ENCODE measurements at places on chromosomes 3 and 15.

DNA sequence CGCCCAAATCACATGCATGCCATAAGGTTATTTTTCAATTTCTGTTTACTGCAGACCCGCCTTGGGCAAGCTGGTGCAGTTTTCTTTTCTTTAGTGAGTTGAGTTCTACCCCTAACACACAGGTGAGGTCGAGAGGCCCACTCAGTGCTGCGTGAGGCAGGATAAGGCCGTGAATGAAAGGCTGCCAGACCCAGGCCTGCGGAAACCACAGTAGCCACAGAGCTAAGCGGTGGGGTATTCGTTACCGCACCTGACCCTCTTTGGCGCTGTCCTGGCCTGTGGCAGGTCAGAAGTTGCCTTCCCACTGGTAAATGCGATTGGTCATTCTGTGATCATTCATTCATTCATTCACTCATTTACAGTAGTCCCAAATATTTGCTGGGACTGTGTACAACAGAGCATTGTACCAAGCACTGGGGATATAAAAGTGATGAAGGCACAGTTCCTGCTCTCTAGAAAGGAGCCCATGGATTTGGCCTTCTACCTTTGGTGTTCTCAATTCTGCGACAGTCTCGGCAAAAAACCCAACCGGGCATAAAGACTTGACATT lies 144.8 kb downstream of the XXYLT1 start:
- no peak for DNase-seq

DNA sequence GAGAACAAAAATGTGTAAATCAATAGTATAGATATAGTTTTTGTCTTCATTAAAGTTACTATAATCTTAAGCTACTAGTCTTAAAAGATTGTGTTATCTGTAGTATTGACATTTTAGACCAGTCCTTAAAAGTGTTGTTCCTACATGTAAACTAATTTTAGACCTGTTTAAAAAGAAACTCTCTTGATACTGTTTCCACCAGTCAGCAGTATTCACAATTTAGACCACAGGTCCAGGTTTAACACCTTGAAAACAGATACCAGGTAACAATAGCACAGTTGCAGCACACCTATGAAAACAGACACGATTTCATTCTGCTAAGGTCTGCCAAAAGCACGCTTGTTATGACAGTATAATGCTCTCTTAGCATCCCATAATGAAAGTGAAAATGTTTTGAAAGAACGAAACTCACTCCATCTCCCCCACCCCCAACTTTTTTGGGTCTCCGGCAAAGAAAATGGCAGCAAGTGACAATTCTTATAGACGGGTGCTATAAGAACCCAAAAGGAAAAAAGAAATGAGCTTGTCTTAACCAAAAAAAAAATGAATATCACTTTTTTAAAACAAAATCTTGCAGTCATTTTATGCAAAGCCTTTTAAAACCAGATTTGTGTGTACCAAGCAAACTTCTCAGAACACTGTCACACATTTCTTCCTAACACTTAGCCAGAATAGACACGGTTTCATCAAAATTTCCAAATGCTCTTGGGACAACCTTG lies 1.6 kb downstream of the EIF4E3 start:
- DNase-seq, result no peak

DNA sequence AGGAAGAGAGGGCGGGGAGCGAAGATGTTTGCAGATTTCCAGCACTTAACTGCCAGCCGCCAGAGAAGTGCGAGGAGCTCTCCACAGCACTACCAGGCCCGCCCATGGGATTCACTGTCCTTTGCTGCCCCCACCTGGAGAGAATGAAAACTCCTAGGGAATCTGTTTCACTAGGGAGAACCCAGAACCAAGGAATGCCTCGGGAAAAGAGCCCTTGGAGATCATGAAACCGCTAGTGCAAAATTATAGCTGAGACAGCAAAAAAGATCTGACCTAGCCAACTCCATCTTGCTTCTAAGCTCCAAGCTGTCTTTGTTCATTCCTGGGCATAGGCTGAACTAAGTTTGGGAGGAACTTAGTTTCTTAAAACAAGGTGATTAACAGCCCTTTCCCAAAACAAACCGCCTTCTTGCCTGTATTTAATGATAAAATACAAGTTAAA lies 82.6 kb upstream of the GCNT3 start:
- DNase-seq, result peak; percentile 61

DNA sequence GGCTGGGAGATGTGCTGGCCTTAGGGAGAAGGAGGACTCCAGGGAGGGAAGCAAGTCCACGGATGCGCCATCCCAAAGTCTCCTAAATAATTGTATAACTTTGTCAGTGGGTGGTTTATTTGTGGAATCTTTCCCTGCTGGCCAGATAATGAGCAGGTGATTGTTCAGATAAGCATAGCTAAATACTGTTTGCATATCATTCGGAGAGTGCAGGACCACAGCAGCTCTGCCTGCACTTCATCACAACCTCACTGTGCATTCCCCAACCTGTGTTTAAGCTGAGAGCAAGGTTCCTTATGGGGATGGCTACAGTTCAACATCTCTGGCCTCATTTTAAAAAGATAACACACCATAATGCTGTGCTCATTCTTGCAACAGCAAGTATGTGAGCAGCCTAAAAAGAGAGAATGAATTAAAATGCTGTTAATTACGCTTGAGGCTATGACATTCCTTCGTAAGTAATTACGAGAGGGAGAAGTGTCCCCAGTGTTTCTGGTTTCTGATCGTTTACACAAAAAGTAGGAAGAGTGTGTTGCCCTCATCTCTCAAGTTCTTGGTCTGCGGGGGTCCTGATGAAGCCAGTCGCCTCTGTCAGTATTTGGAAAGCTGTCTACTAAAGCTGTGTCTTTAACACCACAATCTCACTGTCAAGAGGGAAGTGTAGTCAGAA lies 272.0 kb upstream of the RORA start:
- no peak for DNase-seq

DNA sequence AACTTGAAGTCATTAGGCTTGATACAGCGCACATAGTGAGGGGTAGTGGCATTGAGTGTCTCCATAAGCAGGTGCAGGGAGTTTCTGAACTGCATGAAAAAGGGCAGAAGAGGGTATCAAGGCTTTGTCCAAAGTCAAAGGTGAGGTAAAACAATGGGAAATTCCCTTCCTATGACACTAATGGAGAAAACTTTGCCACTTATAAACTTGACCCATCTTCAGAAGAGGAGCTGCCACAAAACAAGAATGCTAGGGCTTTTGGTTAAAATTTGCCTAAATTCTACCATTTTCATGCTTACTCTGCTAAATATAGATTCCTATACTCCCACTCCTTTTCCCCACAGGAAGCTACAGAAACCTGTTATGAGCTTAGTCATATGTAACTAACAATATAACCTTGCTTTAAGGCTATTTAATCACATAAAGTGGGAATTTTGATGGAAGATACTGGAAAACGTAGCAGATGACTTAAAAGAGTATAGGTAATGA lies 87.5 kb upstream of the MYO5C start:
- DNase-seq, result no peak

- DNase-seq, result no peak
These were observed 9.6 kb upstream of the RNF111 start for GRCh38 chr15:58977887-58978286.

DNA sequence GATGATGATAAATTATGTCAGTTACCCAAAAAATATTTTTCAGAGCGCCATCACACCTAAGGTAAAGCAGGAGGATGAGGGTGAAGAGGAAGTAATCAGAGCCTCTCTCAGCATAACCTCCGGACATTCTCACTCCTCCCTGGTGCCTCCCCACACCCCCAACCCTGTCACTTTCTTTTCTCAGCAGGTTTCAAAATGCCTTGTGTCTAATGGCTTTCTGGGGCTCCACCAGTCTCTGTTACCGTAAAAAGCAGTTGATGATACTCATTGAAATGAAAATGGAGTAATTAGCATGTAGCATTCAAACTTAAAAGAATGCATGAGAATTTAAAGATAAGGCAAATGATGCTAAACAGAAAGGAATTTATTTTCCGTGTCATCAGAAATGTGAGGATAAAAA lies 180.0 kb downstream of the ERC2 start:
- DNase-seq, result no peak

GRCh38 chr3:122985539-122985938 lies 42.0 kb downstream of the SEMA5B start:
- no peak for DNase-seq

DNA sequence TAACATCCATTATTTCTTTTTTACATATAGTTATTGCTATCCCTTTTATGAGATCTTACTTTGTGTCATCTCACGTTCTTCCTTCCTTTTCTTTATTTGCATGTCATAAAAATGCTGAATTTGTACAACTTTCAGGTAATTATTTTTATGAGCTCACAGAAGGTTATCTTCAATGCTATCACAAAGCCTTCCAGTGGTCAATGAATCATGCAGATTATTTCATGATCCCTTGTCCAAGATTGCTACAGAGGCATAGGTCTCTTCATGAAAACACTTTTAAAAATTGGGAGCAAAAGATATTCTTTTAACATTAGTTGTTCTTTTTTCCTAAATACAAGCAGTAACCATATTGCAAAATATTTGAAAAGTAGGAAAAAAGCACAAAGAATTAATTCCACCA lies 880.1 kb upstream of the NR2F2 start:
- no peak for DNase-seq

DNA sequence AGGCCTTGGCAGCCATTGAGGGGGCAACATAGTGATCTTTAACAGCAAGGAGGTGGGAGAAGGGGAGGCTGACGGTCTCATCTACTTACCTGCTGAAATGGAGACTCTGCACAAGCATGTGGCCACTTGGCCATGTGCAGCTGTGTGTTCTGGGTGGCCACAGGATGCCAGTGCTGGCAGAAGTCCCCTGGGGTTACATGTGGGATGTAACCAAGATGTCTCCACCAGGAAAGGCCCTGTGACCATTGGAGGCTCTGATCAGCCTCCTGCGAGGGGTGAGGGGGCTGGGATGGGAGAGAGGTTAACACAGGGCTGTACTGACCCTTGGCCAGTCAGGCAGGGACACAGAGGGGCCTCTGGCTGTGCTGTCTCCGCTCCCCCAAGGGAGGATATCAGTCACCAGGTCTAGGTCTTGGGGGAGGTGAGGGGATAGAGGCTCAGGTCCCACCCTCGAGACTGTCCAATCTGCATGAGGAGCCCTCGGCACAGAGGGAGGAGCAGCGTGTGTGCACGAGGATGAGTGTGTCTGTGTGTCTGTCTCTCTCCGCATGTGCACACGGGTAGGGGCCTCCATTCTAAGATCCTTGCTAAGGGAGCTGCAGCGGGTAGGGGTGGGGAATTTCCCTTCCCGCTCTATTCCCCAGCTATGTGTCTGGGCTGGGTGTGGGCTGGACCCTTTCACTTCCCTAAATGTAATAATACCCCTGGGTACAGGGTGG lies 19.5 kb downstream of the PRKCD start:
- DNase-seq, result no peak

GRCh38 chr15:55654561-55655031 lies 66.5 kb upstream of the PYGO1 start:
- DNase-seq, result no peak

GRCh38 chr15:95653361-95653805 lies 677.1 kb upstream of the NR2F2 start:
- DNase-seq, result no peak

- DNase-seq, result peak; percentile 7
These were observed 8.6 kb downstream of the MAP3K13 start for GRCh38 chr3:185371306-185372074.

GRCh38 chr3:42721690-42722089 lies 19.1 kb upstream of the HHATL start:
- no peak for DNase-seq

- no peak for DNase-seq
These were observed 36.2 kb downstream of the NUDT16 start for GRCh38 chr3:131417751-131418150.

- DNase-seq, result no peak
These were observed 368.0 kb upstream of the ATP10A start for GRCh38 chr15:26231096-26231495.

DNA sequence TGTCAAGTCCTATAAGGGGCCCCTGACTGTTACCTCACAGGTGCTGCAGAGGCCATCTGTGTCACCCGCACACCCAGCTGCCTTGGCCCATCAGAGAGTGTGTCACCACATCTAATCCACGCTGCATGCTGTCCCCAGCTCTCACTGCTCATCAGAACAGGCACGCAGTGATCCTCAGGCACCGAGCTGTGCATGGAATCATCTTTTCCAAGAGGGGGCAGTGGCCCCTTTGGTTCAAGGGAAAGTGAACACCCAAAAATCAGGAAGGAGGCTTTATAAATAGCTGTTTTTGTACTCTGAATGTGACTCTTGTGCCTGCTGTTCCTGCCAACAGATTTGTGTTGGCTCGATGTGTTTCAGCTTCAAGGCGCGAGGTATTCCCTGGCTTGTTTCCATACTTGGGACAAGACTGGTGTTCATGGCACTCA lies 110.3 kb upstream of the ETV5 start:
- DNase-seq, result no peak

- DNase-seq, result no peak
These were observed 127.3 kb upstream of the LINGO1 start for GRCh38 chr15:77759896-77760592.

DNA sequence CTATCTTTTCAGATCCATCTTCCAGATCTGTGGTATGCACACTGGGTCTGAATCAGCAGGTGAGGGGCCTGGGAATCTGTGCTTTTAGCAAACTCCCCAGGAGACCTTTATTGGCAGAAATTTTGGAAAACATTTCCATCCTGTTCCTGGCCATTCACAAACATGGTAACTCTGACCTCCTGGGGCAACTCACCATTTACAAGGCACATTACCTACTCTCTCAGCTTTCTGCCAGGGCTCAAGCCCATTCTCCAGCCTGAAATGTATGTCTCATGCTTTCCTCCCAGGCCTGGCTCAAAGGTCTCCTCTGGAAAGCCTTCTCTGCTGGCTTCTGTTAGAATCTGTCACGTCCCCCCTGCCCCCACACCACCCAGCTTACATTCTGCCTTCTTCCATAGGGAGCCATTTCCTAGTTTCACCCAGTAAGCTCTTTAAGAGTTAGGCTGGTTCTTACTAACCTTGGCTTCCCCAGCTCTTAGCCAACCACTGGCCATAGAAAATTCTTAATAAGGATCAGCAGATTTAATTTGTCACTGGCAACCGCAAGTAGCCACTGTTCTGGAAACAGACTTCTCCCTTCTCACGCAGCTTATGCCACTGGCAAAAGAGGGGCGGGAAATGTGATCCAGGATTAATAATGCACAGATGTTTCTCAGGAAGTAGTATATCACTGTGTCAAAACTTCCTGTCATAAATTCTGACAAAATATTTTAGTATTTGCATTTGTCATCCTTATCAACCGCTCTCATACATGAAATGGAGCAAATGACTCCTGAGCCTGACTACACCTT lies 55.0 kb downstream of the RORA start:
- DNase-seq, result no peak

DNA sequence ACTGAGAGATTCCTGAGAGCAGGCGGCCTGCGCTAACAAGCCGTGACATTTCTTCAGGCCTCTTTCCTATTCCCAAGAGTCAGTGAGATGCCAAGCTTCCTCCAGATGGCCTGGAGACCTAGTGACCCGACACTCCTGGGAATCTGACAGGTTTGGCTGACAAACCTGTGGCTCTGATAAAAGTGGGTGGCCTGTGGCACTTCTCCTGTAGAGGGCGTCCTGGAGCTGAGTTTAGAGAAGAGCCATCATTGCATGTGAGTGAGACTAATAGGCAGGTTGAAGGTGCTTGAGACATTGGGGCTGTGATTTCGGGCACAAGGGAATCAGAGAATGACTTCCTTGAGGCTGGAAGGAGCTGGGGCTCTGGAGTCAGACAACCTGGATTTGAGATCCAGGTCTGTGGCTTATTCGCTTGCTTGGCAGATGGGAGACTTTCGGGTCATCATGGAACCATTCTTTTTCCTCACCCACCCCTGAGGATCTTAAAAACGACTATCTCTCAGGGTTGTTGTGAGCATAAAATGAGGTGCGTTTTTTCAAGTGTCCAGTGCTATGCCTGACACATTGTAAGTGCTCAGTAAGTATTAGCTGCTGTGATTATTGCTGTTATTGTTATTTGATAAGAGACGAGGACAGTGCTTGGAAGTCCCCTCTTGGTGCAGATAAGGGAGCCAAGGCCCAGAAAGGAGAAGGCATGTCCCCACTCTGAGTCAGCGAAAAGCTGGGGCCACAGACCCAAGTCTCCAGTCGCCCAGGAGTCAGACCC lies 77.2 kb downstream of the SCN10A start:
- DNase-seq, result no peak

Measured in right kidney (tissue), 9 donors.